ENCODE measurements at places on chromosomes 3 and 15.

- DNase-seq: no peak
Observed at GRCh38 chr3:117266806-117267205, 557.2 kb downstream of the TUSC7 start.

DNA sequence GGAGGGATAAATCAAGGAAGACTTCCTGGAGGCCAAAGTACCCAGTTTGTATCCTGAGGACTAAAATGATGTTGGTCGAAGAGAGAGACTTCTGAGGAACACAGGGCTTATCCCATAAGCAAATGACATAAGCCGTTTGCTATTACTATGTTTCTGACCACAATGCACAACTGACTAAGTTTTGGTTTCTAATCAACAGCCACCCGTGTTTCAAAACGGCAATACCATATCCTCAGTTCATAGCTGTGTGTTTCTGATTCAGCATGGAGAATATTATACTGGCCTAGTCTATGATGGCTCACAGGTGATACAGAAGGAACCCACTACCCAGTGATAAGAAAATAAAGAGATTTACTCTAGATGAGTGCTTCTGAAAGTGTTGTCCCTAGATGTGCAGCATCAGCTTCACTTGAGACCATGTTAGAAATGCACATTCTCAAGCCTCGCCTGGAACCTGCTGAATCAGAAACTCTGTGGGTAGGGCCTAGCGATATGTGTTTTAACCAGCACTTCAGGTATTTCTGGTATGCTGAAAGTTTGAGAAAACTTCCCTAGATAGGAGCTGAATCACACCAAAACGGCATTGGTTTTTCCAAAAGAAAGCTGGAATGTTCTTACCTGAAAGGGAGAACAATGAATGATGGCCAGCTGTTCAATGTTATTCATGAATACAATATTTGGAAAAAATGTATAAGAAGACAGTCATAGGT is 639.7 kb upstream of the NR2F2 start:
- DNase-seq: no peak

DNA sequence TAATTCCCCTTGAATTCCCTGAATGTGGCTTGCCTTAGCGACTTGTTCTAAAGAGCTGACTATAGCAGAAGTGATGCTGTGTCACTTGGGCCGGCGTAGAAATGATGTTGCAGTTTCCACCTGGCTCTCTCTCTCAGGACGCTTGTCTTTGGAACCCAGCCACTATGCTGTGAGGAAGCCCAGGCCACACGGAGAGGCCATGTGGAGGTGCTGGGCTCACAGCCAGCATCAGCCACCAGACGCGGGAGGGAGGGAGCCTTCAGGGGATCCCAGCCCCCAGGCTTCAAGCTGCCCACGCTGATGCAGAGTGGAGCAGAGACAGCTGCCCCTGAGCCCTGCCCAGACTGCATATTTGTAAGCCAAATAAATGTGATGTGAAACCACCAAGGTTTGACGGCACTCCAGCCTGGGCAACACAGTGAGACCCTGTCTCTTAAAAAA is 18.6 kb downstream of the RNU5B-1 start:
- no peak for DNase-seq

DNA sequence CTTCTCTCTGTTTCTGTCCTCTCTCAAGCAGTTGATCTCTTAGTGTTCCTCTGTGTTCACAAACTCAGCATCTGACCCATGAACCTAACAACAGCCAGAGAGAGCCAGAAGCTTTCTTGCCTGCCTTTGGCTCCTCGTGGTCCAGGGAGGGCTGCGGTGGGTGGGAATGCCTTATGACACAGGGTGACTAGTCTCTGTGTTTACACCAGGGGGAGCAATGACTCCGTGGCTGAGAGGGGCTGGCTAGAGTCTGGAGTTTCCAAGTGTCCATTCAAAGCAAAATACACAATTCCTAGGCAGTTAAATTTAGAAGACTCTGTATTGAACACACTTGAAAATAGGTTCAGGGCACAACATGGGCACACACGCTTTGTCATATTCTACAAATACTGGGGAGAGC is 370.0 kb upstream of the FRG2C start:
- DNase-seq: peak; percentile 10

GRCh38 chr3:160996811-160997210 is 108.3 kb downstream of the B3GALNT1 start:
- DNase-seq: no peak

GRCh38 chr3:30145281-30145680 is 461.1 kb upstream of the TGFBR2 start:
- DNase-seq: no peak

GRCh38 chr3:59502806-59503205 is 453.0 kb upstream of the CFAP20DC start:
- DNase-seq: peak; percentile 85

DNA sequence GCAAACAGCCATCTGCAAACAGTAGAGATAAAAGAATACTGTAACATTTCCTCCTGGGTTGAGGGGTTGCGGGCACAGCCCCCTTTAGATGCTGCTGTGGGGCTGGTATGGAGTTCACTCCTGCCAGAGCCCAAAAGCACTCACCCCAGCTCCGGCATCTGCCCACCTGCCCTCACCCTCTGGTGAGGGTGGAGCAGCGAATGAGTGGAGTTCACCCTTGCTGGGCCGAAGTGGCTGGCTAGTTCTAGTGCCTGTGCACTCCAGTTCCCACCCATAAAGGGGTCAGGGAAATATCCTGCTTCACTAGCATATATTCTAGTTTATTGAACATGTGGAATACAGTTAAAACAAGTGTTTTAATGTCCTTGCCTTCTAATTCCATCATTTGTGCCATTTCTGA is 209.7 kb upstream of the SGO1 start:
- no peak for DNase-seq

GRCh38 chr3:37256447-37256846 is 82.1 kb upstream of the LRRFIP2 start:
- DNase-seq: no peak

- no peak for DNase-seq
Observed at GRCh38 chr3:122410639-122411038, 5.2 kb downstream of the WDR5B start.

GRCh38 chr3:153038367-153038766 is 123.7 kb upstream of the RAP2B start:
- no peak for DNase-seq

- DNase-seq: no peak
Observed at GRCh38 chr3:95277613-95278012, 1214.8 kb downstream of the NSUN3 start.

DNA sequence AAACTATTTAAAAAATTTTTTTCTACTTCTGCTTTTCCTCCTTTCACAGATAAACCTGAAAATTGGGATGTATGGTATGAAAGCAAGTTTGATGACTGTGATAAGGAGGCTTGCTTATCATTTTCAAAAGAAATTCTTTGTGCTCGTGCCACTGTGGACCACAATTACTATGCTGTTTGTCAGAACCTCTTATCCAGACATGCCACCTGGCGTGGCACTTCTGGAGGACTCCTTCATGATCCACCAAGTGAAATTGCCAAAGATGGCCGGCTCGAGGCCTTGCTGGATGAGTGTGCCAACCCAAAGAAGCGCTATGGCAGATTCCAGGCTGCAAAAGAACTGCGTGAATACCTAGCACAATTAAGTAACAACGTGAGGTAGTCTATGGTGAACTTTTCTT is 17.8 kb downstream of the DIPK2A start:
- no peak for DNase-seq

DNA sequence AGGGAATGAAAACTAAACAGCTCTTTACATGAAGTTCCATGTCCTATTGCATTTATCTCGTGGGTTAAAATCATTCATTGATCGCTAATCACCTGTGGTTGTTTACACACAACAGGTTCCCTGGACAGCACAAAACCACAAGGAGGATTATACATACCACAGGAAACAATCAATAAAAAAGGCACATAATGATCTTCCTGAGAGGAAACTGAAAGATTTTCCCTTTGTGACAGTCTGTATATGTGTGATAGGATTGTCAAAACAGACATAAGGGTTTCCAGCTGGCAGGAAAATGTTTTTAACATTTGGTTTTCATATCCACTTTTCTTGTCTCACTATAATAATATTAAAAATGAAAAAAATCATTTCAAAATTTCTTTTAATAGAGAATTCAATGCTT is 541.8 kb downstream of the NLGN1 start:
- no peak for DNase-seq

DNA sequence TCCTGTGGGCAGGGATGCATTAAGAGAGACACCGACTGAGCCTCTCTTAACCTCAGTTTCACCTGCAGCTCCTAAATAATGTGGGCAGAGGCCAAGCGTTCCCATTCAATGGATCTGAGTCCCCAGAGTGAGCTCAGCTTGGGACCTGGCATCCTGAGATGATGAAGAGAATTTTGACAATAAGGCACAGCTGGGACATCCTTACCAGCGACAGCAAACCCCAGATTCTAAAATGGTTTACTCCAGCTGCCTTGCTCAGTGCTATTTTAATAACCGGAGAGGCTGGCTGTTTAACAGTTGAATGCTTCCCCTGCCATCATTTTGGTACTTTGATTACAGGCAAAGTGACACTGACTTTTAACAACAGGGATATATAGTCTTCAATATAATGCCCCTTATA is 123.7 kb downstream of the WDR76 start:
- no peak for DNase-seq

- DNase-seq: no peak
Observed at GRCh38 chr3:183629546-183630301, 5.7 kb upstream of the KLHL24 start.

DNA sequence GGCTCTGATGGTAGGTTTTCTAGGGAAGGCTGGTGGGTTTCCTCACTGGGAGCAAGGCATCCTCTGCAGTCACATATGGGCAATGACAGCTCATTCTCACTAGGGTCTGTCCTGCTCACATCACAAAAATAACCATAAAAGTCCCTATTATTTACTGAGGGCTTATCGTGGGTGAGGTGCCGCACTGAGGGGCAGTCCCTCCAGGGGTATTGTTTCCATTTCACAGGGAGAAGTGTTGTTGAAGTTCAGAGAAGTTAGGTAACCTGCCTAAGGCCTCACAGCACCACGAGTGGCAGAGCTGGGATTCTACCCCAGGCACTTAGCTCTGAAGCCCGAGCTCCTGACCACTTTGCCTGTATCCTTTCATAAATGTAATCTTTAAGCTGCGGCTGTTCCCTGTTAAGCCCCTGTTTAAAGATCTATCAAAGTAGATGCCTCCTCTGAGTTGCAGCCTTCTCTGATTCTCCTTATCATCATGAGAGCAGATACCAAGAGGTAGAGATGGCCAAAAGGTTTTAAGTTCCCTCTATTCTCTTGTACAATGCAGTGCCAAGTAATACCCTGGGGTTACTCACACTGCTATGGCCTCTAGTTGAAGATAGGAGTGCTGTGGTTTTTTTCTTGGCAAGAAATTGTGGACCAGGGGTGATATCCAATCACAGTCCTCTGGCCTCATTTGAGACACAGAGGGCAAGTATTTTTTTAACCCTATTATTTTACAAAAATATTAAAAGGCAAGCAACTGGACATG is 107.0 kb downstream of the RPLP1 start:
- DNase-seq: no peak

- no peak for DNase-seq
Observed at GRCh38 chr3:110389005-110389404, 682.6 kb upstream of the NECTIN3 start.

DNA sequence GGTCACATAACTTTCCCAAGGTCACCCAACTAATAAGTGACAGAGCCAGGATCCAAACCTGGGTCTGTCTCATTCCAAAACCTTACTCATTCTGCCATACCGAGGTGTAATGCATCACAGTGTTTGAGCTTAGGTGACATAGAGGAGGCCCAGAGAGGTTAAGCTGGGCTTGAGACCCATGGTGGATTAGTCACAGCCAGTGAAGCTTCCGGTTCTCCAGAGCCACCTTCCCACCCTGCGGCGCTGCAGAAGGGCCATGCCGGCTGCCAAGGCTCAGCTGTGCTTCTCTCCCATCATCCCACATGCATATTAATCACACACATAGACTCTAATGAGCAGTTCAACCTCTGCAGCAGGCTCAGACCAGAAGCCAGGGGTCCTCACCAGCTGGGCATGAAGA is 42.2 kb downstream of the SPSB4 start:
- DNase-seq: no peak

- no peak for DNase-seq
Observed at GRCh38 chr3:18403061-18403460, 22.1 kb downstream of the SATB1 start.

GRCh38 chr3:176692966-176693785 is 504.1 kb downstream of the TBL1XR1 start:
- DNase-seq: no peak

DNA sequence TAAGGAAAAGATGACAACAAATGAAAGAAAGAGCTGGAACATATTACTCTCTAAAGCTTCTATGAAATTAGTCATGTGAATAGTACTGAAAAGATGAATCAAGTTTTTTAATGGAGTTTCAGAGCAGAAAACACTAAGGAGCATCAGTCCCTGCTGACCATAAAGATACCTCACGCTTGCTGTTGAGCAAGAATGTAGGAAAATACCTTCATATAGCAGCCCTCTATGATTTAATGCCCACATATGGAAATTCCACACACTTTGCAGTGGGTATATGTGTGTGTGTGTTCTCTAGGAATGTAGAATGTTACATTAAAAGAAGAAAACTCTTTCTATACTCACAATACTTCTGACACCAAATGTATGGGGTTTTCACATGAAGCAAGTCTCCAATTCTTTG is 355.0 kb downstream of the ERC2 start:
- no peak for DNase-seq

DNA sequence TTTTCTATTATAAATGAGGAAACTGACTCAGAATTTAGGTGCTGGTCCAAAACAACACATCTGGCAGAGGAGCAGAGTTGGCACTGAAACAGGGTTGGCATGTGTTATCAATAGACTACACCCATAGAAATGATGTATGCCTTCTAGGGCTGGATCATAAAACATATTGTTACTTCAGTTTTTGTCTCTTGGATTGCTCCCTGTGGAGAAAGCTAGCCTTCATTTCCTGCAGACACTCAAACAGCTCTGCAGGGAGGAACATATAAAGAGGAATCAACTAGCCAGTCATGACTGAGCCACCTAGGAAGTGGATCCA is 507 bp upstream of the MRPL3 start:
- DNase-seq: peak; percentile 53

DNA sequence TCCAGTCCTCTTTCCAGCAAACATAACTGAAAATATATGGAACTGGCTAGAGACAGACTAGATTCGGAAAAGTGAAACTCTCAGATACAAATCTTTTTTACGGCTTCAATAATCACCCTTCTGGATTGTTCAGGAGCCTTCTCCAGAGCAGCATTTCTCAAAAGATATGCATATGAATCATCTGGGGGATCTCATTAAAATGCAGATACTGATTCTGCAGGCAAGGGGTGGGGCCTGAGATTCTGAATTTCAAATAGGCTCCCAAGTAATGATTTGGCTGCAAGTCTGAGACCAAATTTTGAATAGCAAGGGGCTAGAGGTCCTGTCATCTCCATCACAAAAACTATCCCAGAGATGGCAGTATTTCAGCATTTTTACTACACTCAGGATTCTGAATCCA is 165.4 kb downstream of the CTNNB1 start:
- DNase-seq: peak; percentile 8

All from GM04504 (cell line).